Activated CD4-positive, alpha-beta T cell treated with anti-CD3 and anti-CD28 coated beads, Interleukin-10, Interleukin-2, amounts not matched to agents 100 ng/mL and 50 ng/mL, durations not matched to agents 16 hours and 8 hours (primary cell): ENCODE measurements at places on chromosomes 1 and 21.
A peak's percentile ranks its signal among the peaks of the same experiment; 100 is the strongest.

DNA sequence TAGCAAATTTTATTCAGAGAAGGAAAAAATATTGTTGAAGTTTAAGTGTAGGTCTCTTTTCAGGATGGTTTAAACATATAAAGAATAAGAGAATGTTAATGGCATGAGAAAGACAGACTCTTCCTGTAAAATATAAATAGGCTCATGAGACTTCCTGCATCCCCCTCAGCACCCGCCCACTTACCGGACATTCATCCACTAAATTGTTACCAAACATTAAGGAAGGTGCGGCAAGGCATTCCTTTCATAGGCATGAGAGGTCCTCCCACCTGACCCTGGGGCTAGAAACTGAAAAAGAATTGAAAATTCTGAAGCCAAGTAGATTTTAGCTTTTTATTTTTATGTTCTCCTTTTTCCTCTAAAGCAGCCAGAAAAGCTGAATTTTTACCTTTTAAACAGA is 10.6 kb upstream of the USP1 start:
- DNase-seq = no peak

- peak; percentile 15 for DNase-seq
Observed at GRCh38 chr1:197391303-197392226, 123.5 kb downstream of the CRB1 start.

DNA sequence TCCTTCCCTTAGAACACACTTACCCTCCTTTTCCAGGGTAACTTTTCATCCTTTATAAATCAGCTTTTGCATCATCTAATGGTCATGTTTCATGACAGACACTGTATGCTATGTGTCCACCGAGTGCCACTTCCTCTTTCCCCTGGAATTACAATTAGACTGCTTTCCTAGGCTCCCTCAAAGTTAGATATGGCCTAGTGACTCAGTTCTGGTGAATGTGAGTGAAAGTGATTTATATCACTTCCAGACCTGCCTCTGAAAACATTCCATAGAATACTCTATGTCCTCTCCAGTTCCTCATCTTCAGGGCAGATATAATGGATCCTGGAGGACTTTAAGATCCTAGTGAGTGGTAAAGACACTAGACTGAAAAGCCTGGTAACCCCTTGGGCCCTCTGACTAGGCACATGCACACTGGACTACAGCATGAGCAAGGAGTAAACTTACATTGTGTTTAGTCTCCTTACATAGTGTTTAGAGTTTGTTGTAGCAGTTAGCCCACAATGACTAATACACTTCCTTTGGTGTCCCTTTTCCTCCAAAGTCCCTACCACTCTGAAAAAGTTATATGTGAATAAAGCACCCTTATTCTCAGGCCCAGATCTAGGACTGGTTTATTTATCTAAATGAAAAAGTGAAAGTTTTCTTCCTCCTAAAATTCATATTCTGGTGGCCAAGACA is 59.3 kb downstream of the GPR88 start:
- DNase-seq = no peak

DNA sequence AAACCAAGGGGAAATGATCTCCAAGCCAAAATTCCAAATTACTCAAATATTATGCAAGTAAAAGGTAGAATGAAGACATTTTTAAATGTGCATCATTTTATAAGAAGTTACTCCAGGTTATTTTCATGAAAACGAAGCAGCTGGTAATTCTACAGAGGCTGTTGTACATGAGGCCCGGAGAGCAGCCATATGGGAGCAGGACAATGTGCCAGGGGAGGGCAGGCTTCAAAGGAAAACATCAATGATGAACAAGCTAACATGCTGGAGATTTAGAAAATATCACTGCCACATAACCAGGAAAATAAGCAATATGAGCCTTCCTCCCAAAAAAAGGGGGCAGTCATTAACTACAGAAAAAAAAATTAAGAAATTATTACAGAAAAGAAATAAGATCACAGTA is 109.1 kb downstream of the TIAM1 start:
- no peak for DNase-seq

DNA sequence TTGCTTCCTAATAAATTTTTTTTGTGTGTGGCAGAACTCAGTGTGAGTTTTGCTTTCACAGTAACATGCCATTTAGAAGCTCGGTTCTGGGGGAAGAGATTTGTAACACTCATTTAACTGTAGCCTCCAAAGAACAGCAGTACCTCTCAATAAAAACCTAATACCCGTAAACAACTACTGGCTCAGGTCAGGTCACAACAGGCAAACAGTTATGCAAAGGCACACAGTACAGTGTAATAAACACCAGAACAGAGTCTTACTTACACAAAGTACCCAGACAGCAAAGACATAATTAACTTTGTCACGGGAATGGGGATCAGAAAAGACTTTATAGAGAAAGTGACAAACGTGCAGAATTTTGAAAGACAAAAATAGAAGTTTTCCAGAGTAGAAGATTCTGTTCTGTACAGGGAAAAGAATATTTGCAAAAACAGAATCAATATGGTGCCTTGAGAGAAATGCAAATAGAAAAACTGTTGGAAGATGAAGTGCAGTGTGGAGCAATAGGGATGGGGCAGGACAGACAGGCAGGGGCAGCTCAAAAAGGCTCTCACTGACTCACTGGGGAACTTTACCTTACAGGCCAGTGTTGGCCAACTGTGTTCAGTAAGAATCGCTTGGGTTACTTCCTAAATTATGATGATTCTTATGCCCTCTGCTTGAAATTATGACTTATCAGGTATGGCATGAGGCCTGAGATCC is 38.8 kb downstream of the EGLN1 start:
- DNase-seq = no peak

- DNase-seq = no peak
Observed at GRCh38 chr1:86015375-86015774, 141.2 kb downstream of the COL24A1 start.

GRCh38 chr1:27770293-27770830 is 2.7 kb upstream of the STX12 start:
- DNase-seq = no peak

GRCh38 chr1:160746836-160747500 is 7.9 kb downstream of the SLAMF7 start:
- no peak for DNase-seq

DNA sequence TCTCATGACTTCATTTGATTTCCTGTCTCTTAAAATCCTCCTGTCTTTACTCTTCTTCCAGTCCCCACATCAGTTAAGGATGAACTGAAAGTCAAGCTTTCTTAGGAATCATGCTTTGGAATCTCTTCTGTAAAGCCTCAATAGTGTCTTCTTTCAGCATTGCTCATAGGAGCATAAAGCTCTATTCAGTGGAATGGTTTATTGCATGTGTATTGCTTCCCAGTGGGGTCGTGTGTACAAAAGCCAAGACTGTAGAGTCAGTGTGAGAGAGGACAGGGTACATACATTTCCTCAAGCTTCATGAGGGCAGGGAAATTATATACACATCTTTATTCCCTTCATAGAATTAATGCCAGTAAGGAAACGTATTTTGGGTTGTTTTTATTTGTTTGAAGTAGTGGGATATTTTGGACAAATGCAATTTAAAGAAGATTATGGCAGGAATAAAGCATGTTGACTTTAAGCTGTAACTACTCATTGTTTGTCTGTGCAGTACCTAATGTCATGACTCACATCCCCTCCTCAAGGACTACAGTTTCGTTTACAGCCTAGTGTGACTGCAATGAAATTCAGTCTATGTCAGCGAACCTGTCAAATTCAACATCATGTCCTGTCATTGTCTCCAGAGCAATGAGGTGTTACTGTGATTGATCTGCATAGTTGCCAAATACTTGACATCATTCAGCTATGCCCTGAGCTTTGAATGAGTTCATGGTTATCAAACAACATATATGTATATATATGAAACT is 2164.2 kb downstream of the NCAM2 start:
- no peak for DNase-seq

DNA sequence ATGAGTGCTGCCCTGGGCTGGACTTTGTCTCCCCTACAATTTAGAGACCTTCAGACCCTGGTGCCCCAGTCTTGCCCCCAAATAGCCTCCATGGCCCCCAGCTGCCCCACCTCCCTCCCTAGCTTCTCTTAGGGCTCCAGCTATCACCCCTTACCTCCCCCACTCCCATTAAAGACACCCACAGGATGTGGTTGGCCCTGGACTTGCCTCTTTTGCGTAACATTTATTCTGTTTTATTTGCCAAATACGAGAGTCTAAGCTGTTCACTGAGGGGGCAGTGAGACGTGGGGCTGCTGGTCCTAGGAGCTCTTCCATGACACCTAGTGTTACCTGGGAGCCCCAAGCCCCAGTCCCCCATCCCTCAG is 4.5 kb downstream of the ZC3H12A start:
- DNase-seq = peak; percentile 67

- no peak for DNase-seq
Observed at GRCh38 chr1:98704474-98704873, 43.0 kb downstream of the SNX7 start.

DNA sequence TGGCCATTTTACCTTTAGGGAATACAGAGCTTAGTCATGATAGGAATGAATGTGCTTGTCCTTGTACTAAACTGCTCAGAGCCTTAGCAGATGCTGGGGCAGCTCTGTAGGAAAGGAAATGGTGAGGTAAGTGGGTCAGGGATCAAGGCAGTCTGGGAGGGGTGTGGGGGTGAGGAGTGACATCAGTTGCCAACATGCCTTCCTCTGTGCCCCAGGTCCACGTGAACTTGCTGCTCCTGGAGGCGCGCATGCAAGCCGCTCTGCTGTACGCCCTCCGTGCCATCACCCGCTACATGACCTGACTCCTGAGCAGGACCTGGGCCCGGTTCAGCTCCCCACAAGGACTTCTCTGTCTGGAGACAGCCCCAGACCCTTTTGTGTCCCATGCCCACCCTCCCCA is 21.2 kb downstream of the SESN2 start:
- no peak for DNase-seq

- no peak for DNase-seq
Observed at GRCh38 chr1:6168947-6169586, 11.1 kb downstream of the CHD5 start.

DNA sequence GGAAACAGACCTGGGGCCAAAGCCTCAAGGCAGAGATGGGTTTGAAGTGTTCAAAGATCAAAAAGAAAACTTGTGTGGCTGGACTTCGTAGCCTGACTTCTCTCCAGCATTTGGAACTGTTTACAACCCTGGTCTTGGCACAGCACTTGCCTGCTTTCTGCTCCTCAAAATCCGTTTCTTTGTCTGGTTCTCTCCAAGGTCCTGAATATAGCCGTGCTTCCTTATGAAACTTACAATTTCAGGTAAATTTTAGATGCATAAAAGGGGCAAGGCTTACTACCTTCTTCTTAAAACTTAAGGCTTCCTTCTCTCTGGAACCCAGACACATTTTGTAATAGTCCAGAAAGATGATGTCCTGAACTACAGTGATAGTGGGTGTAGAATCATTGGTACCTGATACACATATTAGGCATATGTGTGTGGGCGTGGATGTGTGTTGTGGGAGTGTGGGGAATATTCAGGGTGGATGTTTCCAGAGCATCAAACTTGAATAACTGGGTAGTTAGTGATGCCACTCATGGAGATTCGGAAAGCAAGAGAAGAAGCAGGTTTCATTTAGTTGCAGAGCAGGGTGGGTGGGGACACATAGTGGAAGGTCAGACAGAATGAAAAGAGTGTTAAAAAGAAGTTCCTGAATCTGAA is 26.4 kb upstream of the FAM78B start:
- DNase-seq = no peak

DNA sequence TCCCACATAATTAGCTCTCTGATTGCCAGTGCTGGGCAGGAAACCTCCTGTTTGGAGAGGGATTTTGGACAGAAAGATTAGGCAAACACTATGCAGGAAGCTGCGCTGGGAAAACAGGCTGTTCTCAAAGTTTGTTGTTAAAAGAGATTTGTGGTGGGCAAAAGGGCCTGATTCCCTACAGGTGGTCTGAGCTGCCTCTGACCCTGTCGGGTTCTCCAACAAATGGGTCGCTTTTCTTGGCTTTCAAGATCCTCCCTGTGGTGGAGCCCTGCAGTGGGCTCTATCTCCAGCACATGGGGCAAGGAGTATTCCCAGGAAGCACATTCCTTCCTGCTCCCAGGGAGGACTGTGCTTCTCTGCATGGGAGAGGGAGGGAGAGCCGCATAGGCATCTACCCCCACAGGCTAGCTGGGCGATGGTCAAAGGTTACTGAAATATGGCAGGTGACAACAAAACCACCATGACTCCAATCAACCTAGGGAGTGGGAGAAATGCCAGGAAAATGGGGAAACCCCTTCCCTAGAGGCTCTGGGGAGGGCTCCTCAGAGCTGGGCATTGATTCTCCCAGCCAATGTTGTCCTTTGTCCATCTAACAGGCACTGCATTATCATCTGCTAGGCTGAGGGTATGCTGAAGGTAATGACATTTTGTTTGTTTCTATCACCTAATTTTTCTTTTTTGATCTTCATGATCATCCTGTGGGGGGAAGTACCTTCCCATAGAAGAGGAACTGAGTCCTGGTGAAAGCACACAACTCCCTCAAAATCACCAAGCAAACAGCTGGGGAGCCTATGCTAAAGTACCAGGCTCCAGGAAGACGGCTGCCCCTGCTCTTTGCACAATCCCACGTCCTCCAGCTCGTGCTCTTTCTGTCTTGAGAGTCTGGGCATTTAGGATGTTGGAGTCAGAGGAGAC is 85.3 kb downstream of the PLXNA2 start:
- DNase-seq = no peak

DNA sequence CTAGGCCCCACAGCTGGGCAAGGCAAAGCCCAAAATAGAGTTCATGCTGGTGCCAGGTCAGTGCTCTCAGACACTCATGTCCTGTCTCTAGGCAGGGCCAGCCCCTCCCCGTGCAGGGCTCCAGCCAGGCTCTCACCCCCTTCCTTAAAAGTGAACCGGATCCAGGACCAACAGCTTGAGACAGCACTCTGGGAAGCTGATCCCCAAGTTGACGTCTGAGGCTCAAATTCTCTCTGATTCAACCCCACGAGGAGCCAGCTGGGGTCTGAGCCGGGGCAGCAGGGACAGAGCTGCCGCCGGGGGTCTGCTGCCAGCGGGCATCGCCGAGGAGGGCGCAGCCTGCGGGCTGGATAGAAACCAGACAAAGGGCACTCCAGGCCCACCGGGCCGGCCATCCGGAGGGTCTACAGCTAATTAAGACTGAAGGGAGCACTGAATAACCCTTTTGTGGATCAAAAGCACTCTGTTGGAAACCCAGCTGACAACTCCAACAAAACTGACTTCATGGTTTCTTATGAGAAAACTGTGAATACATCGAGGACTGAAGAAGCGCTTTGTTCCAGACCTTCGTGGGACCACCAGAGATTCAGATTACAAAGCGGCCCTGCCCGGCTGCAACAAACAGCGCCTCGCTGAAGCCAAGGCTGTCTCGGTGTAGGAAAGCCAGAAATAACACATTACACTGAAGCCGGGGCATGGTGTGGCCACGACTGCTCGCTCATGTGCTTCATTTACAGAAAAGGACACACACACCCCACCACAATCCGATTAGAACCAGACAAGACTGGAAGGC is 95.8 kb downstream of the PSMG1 start:
- no peak for DNase-seq

DNA sequence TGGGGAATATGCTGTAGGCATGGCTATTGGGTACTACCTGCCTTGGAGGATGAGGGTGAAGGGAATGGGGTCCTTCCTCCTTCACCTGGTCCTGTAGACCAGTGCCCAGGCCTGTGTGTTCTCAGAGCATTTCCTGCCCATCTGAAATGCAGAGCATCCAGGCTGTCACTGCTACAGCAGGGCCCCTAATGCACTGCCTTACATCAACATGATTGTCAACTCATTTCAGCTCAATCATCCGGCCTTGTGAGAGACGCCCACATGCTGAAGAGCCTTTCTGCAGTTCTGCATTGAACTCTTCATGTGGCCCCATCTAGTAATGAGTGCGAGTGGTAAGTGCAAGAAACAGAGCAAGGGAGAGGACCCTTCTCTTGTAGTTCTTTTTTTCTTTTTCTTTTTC is 39.8 kb upstream of the SRP9 start:
- DNase-seq = no peak

GRCh38 chr1:240946926-240947325 is 335.0 kb upstream of the GREM2 start:
- DNase-seq = peak; percentile 31

GRCh38 chr1:47598357-47598756 is 160.5 kb downstream of the FOXD2 start:
- DNase-seq = no peak
